Stimulated activated memory B cell treated with anti-CD40 and anti-IgM and Interleukin-4, amounts not matched to agents 10 μg/mL and 1 μg/mL and 100 μg/mL, for 72 hours (primary cell): ENCODE measurements at places on chromosomes 2 and 18.
A peak's percentile ranks its signal among the peaks of the same experiment; 100 is the strongest.

- no peak for ATAC-seq
Measured at GRCh38 chr2:36480028-36480427, 117.9 kb downstream of the FEZ2 start.

DNA sequence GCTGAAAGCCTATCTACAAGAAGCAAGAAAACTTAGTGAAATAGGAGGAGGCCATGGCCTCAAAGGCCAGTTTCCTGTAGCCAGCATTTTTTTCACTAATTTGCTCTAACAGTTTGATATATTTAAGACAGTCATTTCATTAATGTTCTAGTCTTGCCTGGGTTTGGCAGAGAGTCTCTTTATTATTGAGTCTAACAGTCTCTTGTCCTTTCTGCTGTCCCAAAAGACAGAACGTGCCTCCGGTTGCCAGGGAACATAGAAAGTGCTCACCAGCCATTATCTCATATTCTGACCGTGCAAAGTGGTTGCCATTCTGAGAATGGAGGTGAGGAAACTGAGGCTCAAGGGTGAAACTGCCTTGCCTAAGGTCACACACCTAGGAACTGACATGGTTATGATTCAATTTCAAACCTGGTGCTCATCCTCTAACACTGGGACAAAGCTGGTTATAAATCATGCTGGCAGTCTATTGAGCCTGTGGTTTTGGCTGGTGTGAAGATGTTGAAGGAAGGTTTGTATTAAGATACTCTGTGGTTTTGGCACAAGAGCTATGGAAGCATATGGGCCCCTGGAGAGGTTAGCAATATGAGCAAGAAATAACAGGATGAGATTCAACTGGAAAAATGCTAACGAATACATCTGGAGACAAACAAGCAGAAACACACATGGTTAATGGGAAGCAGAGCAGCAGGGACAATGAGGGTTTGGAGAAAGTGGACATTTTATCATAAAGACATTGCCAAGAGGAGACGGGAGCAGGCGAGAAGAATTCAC is 903.3 kb upstream of the KLHL29 start:
- ATAC-seq: no peak

DNA sequence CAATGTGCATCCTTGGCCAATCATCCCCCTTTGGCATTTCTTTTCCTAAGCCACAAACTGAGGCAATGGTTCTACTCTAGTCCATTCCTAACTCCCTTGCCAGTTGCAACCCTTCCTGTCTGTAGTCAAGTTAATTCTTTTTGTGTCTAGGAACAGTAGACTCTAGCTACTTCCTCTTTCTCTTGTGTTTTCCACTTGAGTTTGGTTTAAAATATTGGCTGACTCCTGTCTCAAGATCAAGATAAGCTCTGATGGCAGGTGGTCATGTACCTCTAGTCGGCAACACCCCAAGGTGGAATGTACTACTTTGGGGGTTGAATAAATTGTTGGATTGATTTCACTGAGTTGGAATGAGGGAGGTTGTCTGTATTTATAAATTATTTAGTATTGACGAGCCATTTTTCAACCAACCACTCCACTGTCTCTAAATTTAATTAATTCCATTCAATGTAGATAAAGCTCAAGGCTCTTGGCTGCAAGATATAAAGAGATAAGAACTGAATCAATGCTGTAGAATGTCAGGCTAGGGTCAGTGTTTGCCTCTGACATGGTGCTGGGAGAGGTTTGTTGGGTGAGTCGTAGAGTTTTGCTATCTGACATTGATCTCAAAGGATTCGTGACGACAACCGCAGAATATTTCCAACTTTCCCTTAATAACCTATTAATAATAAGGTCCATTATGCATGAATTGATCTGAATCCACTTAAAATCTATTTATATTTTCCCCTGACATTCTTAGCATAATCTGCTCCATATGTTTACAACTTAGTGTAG is 188.7 kb upstream of the APCDD1 start:
- no peak for ATAC-seq

GRCh38 chr2:72388263-72388662 is 240.6 kb upstream of the CYP26B1 start:
- ATAC-seq: no peak

DNA sequence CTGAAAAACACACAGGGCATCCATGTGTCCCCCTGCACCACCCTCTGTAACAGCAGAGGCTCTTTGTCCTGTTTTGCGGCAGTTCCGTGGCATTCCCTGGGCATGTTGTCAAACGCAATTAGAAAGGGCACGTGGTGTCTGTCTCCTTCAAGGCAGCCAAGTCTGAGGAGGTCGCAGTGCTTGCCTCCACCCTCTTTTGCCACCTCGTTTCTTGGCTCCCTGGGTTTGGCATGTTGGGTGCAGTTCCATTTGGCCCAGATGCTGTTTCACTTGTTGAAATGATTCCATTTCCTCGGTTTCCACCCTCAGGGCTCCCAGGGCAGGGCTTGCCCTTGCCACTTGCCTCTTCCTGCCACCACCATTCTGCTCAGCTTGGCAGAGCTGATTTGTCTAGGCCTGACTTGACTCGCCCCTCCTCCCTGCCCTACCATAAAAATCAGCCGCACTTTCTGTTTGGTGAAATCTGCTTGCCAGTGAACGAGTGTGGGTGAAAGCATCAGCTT is 12.4 kb downstream of the CCL20 start:
- no peak for ATAC-seq

DNA sequence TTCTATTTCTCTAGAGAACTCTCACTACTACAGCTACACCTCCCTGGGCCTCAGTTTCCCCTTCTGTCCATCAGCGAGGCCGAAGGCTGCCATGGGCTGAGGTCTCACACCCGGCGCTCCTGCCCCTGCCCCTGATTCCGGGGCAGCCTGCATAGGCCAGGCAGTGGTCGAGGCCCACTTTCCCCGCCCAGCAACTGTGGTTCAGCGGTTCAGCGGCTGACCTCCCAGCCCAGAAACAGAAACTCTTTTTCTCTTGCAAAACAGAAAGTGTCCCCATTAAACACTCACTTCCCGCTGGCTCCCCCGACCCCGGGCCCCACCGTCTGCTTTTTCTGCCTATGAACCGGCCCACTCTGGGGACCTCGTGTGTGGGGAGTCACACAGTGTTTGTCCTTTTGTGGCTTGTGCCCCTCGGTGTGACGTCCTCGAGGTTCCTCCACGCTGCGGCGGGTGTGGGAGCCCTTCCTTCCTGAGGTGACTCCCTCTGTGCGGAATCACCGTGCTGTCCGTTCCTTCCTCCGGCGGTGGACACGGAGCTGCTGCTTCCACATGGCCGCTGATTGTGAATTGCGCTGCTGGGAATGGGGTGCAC is 16.0 kb downstream of the PDCD1 start:
- peak; percentile 39 for ATAC-seq

DNA sequence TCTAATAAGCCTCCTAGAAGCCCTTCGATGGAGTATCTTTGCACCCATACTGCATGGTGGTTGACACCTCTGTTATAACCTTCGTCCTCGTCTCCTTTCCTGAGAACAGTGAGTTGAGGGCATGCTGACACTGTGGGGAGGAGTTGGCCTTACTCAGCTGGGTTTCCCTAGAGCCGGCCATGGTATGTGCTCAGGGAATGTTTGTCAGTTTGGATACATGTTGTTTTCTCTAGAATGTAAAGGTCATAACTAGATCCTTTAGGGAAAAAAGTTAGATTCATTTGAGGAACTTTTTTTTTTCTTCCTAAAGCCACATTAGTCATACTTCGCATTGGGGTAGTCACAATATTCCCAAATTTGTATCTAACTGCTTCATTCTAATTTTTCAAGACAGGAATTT is 106.0 kb upstream of the FOSL2 start:
- no peak for ATAC-seq

DNA sequence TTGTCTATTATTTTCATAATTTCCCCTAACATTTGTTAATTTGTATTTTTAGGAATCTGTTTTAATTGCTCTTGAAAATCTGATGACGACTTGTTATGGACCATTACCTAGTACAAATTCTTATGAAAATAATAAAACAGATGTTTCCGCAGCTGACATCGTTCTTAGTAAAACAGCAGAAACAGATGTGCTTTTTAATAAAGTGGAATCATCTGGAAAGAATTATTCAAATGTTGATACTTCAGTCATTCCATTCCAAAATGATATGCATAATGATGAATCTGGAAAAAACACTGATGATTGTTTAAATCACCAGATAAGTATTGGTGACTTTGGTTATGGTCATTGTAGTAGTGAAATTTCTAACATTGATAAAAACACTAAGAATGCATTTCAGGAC is 69.9 kb downstream of the PMS1 start:
- ATAC-seq: no peak

DNA sequence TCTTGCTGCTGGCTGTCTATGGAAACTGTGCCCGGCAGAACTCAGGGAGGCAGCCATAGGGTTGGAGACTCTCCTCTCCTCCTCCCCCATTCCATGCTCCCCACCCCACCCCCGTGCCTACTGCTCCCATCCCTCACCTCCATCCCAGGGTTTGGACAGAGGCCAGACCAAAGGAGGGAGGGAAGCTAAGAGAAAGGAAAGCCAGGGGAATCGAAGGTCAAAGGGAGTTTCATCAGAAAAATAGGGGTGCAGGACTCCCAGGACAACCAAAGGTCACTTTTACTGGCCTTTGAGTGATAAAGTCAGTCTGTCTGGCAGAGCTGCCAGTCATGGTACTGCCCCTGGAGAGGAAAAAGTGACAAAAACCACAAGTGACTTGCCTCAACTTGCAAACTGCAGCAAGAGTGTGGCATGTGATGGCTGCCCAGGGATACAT is 187.3 kb upstream of the CTAGE1 start:
- no peak for ATAC-seq

DNA sequence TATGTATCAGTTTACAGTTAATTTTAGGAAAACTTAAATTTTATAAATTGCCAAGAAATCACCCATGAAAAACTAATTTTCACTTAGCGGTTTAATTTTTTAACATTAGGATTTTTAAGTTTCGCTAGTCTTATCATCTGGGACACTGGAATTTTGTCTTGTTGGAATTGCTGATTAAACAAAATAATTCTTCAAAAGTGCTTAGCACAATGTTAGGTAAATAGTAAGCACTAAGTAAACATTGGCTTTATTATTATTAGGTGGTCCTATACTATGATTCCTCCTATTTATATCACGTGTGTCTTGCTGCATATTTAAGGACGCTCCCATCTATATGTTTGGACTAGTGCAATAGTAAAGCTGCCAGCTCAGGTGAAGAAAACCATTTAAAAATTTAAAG is 54.6 kb upstream of the MAP4K3 start:
- peak; percentile 10 for ATAC-seq

- no peak for ATAC-seq
Measured at GRCh38 chr18:55089610-55090009, 130.3 kb upstream of the CCDC68 start.

GRCh38 chr2:46297546-46298271 is 502 bp downstream of the EPAS1 start:
- peak; percentile 76 for ATAC-seq

- no peak for ATAC-seq
Measured at GRCh38 chr18:22332590-22332989, 85.1 kb downstream of the CTAGE1 start.

DNA sequence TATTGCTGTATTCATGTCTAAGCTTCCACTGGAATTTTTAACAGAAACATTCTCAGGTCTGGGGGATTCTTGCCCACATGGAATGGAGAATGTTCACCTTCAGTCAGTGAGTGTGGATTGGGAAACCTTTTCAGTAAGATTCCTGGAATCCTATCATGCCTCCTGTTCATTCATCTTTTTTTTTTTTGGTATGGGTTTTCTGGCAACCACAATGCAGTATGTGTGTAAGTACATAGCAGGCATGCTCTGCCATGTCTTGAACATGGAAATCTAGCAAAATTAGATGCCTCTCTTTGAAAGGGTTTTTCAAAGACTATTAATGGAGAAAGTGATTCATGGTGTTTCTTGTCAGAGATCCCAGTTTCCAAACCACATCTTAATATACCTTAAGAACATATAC is 176.5 kb downstream of the LTBP1 start:
- no peak for ATAC-seq

- no peak for ATAC-seq
Measured at GRCh38 chr2:42829671-42830440, 37.5 kb upstream of the HAAO start.

DNA sequence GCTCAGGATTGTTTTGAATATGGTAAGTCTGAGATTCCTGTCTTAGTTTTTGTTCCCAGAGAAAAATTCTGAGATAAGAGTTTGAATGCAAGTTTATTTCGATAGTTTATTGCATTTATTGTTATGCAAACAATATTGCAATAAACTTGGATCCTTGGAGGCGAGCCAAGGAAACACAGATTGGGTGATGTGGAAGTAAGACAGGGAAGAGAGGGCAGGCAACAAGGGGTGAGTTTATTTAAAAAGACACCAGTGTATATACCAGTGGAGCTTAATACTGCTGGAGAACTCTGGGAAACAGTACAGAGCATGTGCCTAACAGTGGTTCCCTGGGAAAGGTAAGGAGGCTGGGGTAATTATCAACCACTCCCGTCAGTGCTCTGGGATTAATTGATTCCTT is 87.5 kb upstream of the NEDD4L start:
- no peak for ATAC-seq

GRCh38 chr2:60463249-60463648 is 90.2 kb downstream of the BCL11A start:
- ATAC-seq: no peak

GRCh38 chr18:64273724-64274123 is 124.8 kb upstream of the LINC00305 start:
- ATAC-seq: no peak

- ATAC-seq: no peak
Measured at GRCh38 chr2:178836807-178837206, 29.6 kb upstream of the TTN start.

GRCh38 chr2:189954989-189955388 is 107.5 kb downstream of the MSTN start:
- ATAC-seq: no peak

GRCh38 chr18:11114653-11115052 is 34.7 kb downstream of the PIEZO2 start:
- no peak for ATAC-seq

DNA sequence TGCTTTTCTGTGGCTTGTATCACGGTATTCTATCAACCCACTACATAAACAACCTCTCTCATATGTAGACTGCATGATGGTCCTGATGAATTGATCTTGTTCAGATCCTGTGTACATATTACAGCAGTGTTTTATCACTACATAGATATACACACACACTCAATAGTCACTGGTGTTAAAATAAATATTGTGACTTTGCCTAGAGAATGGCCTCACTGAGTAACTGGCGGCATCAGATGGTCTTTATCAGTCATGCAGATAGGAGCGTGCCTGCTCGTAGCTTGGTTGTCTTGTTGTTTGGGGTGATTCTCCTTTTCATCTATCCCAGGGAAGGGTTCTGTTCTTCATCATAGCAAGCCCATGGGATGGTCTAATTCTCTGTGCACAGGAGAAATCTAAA is 18.4 kb upstream of the CTAGE1 start:
- ATAC-seq: no peak

GRCh38 chr2:231126123-231126522 is 1.3 kb upstream of the HTR2B start:
- ATAC-seq: no peak

DNA sequence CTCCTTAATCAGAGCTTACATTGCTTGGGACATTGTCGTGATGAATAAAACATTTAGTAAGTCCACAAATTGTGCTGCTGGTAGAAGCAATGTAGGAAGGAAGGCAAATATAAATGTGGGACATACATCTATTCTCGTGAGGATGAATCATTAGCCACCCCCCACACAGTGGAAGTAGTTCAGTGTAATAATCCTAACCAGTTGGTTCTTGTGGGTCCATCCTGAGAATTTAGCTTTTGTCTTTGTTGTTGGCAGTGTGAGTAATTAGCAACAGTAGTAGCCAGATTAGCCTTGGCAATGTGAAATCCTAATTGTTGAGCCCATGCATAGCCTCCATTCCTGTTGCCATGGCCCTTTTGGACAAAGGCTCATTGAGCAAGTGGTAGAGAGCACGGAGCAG is 532.1 kb downstream of the FBXO15 start:
- no peak for ATAC-seq
